Hepatocyte (in vitro differentiated cells): ENCODE measurements at places on chromosomes 16 and 17.

DNA sequence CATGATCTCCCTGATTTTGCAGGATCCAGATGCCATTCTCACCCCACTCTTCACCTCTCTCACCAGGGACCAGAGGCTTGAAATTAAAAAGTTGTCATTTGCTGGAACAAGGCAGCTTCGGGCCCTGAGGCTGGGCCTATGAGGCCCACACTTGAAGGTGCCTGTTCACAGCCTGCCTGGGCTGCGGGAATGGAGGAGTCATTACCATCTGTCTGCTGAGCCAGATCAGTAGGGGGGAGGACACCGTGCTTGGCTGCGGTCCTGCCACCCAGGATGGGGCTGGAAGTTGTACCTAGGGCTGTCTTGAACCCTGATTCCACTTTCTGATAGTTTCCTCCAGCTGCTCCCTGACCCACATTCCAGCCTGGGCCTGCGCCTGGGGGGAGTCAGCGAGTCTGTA is 208.3 kb upstream of the N4BP1 start:
- DNase-seq = no peak

- DNase-seq = no peak
Measured at GRCh38 chr17:2703181-2703580, 8.4 kb downstream of the CLUH start.

- peak; percentile 10 for DNase-seq
Measured at GRCh38 chr16:15996432-15997109, 47.2 kb downstream of the ABCC1 start.

- no peak for DNase-seq
Measured at GRCh38 chr17:57603978-57604377, 141.1 kb downstream of the CCDC182 start.

DNA sequence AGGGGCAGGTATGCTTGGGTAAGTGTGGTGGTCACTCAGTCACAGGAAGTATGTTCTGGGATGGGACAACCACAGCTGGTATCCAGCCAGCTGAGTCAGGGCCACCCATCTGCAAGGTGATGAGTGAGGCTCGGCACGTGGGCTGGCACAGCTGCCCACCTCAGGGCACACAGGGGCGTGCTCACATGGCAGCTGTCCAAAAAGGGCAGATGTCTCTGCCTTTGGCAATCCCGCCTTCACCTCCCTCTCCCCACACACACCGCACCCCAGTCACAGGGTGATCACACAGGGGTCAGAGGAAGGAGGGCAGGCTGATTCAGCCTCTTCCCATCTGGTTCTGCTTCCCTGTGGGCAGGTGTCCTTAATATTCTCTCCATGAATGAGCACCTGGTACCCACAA is 85.9 kb upstream of the TOB1 start:
- DNase-seq = no peak

- DNase-seq = no peak
Measured at GRCh38 chr17:67829331-67829730, 4.0 kb downstream of the BPTF start.

DNA sequence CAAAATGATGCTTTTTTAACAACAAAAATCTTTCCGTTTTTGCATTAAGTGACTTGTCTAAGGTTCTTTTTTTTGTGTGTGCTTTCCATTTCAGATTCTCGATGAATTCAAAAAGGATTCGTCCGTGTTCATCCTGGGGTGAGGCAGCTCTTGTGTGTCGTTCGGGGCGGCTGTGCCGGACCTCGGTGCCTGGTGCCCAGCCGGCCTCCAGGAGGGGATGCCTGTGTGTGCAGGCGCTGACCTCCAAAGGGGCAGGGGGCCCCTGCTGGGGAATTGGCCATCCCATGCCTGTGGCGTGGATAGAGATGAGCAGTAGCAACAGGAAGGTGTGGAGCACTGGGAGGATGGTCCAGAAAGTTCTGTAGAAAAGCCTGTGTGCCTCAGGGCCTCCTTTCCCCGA is 101.7 kb downstream of the PLCG2 start:
- no peak for DNase-seq

- DNase-seq = no peak
Measured at GRCh38 chr16:72210555-72210954, 38.6 kb upstream of the PMFBP1 start.

DNA sequence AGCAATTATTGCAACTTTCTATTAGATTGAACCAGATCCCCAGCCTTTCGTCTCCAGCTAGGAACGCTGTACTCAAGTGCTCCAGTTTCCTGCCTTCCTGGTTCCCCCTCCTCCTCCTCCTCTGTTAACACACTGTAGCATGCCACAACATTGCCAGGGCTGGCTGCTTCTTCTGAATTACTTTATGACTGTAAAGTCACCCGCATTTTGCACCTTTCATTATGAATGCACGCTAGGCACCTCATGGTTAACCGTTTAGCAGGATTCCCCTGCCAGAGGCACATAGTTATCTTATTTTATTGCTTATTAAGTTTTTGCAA is 4.5 kb downstream of the ZNF423 start:
- DNase-seq = no peak

DNA sequence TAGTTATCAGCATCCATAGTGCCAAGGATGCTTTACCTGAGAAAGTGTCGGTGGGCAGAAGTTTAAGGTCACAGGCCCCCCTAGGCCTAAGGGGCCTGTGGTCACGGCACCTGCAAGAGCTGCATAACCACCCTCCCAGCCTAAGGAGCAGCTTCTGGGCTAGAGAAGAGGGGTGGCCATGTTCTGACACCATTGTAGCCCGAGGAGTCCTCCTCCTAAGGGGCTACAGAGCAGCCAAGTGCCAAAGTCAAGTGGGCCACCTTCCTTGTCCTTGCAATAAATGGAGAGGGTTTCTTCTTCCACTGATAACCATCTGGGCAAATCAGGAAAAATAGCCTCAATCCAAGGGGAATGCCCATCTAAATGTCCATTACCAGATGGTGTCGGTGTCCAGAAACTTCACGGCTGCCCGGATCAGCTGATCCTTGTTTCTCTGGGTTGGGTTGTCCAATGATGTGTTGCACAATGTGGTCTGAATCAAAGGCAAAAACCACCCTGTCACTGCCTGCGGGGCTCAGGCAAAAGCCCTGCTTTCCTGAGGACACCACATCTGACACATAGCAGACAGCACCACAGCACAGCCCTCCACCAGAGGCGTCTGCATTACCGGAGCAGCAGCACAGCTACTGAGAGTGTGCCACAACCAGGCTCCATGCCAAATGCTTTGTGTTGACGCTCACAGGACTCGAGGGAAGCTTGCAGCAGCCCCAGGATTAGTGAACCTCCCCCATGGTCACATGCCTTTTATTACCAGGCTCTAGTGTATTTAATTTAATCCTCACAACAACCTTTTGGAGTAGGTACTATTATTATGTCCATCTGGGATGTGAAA is 12.8 kb downstream of the ATPAF2 start:
- peak; percentile 37 for DNase-seq

DNA sequence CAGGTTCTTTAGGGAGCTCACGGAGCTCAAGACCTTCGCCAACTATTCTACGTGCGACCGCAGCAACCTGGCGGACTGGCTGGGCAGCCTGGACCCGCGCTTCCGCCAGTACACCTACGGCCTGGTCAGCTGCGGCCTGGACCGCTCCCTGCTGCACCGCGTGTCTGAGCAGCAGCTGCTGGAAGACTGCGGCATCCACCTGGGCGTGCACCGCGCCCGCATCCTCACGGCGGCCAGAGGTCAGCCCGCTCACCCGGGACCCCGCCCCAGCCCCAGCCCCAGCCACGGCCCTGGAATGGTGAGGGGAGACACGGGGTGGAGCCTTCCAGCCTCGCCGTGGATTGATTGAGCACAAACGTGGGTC is 13.5 kb downstream of the SARM1 start:
- DNase-seq = peak; percentile 26

GRCh38 chr17:1755827-1756262 is 6.0 kb upstream of the SERPINF1 start:
- DNase-seq = no peak

DNA sequence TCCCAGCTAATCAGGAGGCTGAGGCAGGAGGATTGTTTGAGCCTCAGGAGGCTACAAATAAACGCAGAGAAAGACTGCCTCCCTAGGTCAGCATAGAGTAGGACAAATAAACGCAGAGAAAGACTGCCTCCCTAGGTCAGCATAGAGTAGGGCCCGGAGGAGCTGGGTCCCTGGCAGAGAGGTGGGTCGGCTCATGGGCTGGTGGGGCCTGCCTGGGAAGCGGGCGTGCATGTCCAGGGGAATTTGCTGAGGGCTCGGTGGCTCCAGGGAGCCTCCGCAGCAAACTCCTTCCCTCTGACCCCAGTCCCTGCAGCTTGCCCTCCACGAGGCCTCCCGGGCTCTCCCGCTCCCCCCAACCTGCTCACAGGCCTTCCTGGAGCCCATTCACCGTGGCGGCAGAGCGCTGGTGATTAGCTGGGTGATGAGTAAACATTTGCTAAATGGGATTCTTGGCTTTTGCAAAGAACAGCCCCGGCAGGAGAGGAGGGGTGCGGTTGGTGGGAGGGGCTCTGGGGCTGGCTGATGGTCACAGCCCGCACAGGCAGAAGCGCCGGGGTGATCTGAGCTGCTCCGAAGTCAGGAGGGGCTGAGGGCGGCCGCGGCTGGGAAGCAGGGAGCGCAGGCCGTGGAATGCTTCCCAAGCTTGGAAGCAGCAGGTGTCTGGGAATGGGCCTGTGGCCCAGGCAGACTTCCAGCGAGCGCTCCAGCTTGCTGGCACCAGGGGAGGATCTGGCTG is 93.1 kb downstream of the RTN4RL1 start:
- peak; percentile 74 for DNase-seq

GRCh38 chr16:76885776-76886537 is 305.0 kb upstream of the MON1B start:
- DNase-seq = no peak

DNA sequence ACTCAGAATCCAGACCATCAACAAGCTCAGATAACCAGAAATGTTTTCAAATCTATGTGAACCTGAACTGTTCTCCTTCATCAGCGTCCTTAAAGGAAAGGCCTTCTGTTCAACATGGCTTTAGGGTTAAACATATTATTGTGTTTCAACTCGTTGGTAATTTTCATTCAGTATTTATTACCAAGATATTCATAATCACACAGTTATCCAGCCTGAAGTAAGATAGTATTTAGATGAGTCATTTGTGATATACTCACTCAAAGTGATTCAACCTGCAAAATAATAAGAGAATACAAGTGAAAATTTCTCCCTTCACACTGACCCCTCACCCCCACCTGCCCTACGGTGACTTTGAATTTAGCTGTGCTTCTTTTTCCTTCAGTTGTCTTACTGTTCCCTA is 3.0 kb downstream of the CYLD start:
- no peak for DNase-seq

DNA sequence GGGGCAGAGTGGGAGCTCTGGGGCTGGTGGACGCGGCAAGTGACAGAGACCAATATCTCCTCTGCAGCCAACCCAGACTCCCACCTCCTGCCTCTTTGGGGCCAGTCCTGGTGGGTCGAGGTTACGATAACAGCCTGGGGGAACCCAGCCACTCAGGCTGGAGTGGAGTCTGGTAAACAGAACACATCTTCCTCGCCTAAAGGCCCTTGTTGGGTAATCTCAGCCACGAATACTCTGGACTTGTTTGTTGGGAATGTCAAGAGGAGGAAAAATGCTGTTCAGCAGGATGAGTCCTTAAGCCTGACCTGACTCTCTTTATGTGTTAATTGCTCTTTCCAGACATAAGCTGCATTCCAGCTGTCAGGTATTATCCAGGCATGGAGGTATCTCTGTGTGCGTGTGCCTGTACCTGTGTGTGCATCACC is 8.0 kb upstream of the SPNS2 start:
- no peak for DNase-seq
